ENCODE measurements at places on chromosomes 13 and 19. TPM values are rescaled to one million over a fixed set of nuclear protein-coding genes. Genes with fewer than 3 reads are reported as not detected.

DNA sequence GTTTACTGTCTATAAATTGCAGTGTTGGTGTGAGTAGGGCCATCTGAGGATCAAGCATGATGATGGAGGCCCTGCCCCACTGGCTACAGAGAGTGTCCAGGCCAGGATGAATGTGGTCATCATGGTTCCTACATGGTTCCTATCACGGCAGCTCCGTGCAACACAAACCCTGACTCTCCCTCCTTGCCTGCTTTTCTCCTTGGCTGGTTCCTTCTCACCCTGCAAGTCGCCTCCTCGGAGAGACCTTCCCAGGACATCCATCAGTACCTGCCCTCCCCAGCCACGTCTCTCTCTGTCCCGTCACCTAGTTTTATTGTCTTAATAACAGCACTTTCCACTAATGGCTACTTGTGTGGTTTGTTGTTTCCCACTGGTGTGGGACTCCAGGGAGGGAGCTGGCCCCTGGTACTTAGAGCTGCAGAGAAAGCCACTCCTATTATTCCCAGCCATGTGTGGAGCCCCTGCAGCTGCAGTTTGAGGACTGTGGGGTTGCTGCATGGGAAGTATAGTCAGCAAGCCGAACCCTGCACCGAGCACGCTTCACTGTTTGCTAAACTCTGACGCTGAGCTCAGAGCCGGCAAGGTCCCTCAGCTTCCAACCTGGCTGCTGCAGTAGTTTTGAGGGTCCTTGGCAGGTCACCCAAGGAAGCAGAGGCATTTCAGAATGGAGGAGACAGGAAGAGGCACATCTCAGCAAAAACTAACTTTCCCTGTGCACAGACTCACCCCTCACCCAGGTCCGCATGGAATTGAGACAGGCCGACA lies 146.4 kb upstream of the VSTM2B start:
- no peak for DNase-seq

GRCh38 chr19:13091400-13092157 lies 11.1 kb downstream of the LYL1 start:
- DNase-seq = peak; percentile 91

GRCh38 chr13:27791146-27791900 lies 960 bp upstream of the GSX1 start:
- DNase-seq = no peak

- DNase-seq = no peak
These were observed 5.6 kb downstream of the UHRF1 start for GRCh38 chr19:4914736-4915501.

DNA sequence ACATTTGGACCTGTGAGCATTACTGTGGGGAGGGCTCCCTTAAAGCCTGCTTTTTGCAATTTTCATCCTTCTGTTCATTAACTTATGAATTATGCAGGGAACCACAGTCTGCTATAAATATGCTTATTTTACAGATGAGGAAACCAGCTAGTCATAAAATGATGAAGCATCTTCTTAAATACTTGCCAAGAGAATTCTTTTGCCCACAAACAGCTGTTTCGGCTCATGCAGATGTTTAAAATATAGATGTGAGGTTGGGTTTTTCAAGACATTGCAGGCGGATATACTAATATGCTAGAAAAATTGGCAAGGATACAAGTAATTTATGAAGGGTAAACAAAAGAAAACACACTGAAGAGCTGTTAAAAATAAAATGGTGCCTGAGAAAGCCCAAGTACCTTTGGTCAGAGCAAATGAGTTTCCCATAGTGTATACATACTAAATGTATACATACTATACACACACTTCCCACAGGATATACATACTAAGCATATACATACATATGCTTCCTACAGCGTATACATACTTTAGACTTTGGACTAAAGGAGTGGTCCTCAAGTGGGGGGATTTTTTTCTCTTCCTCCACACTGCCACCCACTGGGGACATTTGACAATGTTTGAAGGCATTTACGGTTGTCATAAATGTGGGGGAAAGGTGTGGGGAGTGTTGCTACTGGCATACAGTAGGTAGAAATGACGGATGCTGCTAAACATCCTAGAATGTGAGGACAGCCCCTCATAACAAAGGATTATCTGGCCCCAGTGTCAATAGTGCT lies 164.9 kb upstream of the CSNK1A1L start:
- no peak for DNase-seq

- no peak for DNase-seq
These were observed 2.9 kb downstream of the KASH5 start for GRCh38 chr19:49390929-49391359.

- DNase-seq = no peak
These were observed 734 bp upstream of the SERTAD3 start for GRCh38 chr19:40444825-40445312.

- no peak for DNase-seq
These were observed 9.3 kb downstream of the C13orf42 start for GRCh38 chr13:51101636-51102235.

The CPAMD8 gene
- 56.0 TPM for polyA plus RNA-seq

The ZNF616 gene
- polyA plus RNA-seq = 27.1 TPM

Data from right lung (tissue), 10 donors.